ENCODE measurements at places on chromosomes 2 and 18. TPM values are rescaled to one million over a fixed set of nuclear protein-coding genes. Genes with fewer than 3 reads are reported as not detected.

CLEC4F gene
- 0.13 TPM for total RNA-seq

FAM237A gene
- not detected for total RNA-seq

ALLC gene
- not detected for total RNA-seq

CD8B2 gene
- total RNA-seq, result not detected

CRACDL gene
- 2.9 TPM for total RNA-seq

VIL1 gene
- not detected for total RNA-seq

MYO5B gene
- total RNA-seq, result 0.31 TPM

TNFRSF11A gene
- total RNA-seq, result 4.4 TPM

MOGAT1 gene
- total RNA-seq, result not detected

C18orf32 gene
- 3.4 TPM for total RNA-seq

DUSP2 gene
- total RNA-seq, result 0.49 TPM

RAB31 gene
- total RNA-seq, result 25.2 TPM

LOXHD1 gene
- 0.16 TPM for total RNA-seq

MAP3K19 gene
- total RNA-seq, result not detected

ASXL2 gene
- total RNA-seq, result 15.5 TPM

BMP10 gene
- total RNA-seq, result not detected

GBX2 gene
- total RNA-seq, result 1.6 TPM

SPC25 gene
- 3.0 TPM for total RNA-seq

SCYGR4 gene
- total RNA-seq, result not detected

CCDC68 gene
- 0.63 TPM for total RNA-seq

DCC gene
- total RNA-seq, result not detected

MYO7B gene
- 0.06 TPM for total RNA-seq

RASGRP3 gene
- 92.1 TPM for total RNA-seq

ITGAV gene
- 467 TPM for total RNA-seq

NYAP2 gene
- not detected for total RNA-seq

IL1RL2 gene
- total RNA-seq, result not detected

SDC1 gene
- 1.4 TPM for total RNA-seq

DCDC2C gene
- not detected for total RNA-seq

CIAO1 gene
- total RNA-seq, result 92.6 TPM

COL6A3 gene
- 29.8 TPM for total RNA-seq

EVX2 gene
- not detected for total RNA-seq

ANTXR1 gene
- 1.1 TPM for total RNA-seq

CAPN14 gene
- total RNA-seq, result 0.13 TPM

HSPE1 gene
- total RNA-seq, result 79.2 TPM

DNAJC5G gene
- total RNA-seq, result 0.16 TPM

UNC50 gene
- 50.3 TPM for total RNA-seq

INHBB gene
- total RNA-seq, result 0.19 TPM

RBM44 gene
- total RNA-seq, result 0.32 TPM

POMC gene
- 0.76 TPM for total RNA-seq

CPO gene
- total RNA-seq, result 0.19 TPM

ASNSD1 gene
- total RNA-seq, result 58.4 TPM

SRD5A2 gene
- total RNA-seq, result not detected

RNF144A gene
- 13.3 TPM for total RNA-seq

STEAP3 gene
- total RNA-seq, result 8.6 TPM

FKBP7 gene
- total RNA-seq, result 7.3 TPM

FOXI3 gene
- not detected for total RNA-seq

ERCC3 gene
- 46.8 TPM for total RNA-seq

HDAC4 gene
- total RNA-seq, result 4.9 TPM

HOXD12 gene
- not detected for total RNA-seq

FHOD3 gene
- total RNA-seq, result 0.06 TPM

RRM2 gene
- total RNA-seq, result 38.2 TPM

Data from bladder microvascular endothelial cell (primary cell).